Upper lobe of left lung (tissue), 6 donors: ENCODE measurements at places on chromosomes 2 and 18. TPM values are rescaled to one million over a fixed set of nuclear protein-coding genes. Genes with fewer than 3 reads are reported as not detected.

ERICH2 gene
- total RNA-seq: 19.7 TPM

TUBA4B gene
- total RNA-seq: 3.4 TPM

UGT1A6 gene
- total RNA-seq: 0.31 TPM

SULT1C4 gene
- 9.4 TPM for total RNA-seq

TM4SF20 gene
- not detected for total RNA-seq

POLR1B gene
- 11.5 TPM for total RNA-seq

DNA sequence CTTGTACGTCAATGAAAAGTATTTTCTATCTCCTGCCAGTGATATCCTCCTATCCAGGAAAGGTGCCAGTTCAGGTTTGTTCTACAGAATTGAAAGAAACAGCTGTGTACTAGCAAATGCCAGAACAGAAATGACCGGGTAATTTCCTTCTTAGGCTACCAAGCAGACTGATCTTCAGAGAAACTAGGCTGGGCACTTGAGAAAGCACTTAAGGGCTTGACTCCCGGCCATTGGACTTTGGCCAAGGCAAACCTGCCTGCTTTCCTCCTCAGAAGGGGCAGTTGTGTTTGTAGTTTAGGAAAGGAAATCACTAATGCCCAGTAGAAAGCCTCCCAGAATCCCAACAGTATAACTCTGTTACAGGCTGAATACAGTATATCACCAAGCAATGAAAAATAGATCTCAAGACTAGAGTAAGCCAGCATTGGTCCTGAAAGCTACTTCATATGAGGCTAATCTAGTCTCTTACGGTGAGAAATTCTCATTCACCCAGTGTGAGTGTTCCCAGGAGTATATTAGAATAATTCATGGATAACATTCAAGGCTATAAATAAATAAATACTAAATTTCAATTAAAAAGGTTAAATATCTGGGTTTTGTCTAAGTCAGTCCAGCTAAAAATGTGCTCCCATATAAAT lies 43.0 kb upstream of the COL5A2 start:
- no peak overlapping the region for H3K4me3 ChIP-seq
- H3K27ac ChIP-seq: no peak overlapping the region

DNA sequence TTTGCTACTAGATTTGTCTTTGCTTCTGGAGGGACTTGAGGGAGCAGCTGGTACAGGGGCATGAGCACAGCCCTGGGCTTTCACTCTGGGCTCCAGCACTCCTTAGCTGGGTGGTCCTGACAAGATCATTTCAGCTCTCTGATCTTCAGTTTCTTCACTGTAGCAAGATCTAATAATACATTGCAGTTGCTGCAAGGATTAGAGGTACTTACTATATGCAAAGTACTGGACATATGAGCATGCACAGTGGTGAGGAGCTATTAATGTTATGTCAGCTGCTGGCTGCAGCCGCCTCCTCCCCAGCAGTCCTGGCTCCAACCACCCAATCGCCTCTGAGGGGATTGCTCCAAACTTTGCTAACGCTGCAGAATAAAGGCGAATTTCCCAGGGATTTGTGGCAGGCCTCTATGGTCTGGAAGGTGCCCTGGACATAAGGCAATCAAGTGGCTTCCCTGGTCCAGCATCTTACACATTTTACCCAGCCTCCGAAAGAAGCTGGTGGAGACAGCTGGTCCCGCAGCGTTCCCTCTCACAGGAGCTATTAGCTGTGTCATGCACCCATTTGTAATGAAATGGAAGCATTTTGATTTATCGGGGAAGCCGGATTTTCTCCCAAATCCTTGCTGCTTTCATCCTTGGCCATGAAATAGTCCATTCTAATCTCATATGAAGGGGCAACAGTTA lies 96.7 kb downstream of the RHOB start:
- no peak overlapping the region for H3K4me3 ChIP-seq
- no peak overlapping the region for H3K27ac ChIP-seq
- no peaks in the 10 kb centered on the region for H3K27me3 ChIP-seq

- no peaks in the 10 kb centered on the region for H3K4me1 ChIP-seq
- H3K27ac ChIP-seq: no peak overlapping the region
- H3K4me3 ChIP-seq: no peak overlapping the region
- H3K27me3 ChIP-seq: no peaks in the 10 kb centered on the region
- DNase-seq: no peak
Observed at GRCh38 chr18:56495884-56496283, 142.5 kb downstream of the TXNL1 start.

GRCh38 chr18:68316636-68317035 lies 398.3 kb downstream of the TMX3 start:
- no peak overlapping the region for H3K4me3 ChIP-seq
- no peaks in the 10 kb centered on the region for H3K4me1 ChIP-seq
- no peak overlapping the region for H3K27ac ChIP-seq
- DNase-seq: no peak
- no peaks in the 10 kb centered on the region for H3K27me3 ChIP-seq

ALPG gene
- total RNA-seq: 0.91 TPM

DNA sequence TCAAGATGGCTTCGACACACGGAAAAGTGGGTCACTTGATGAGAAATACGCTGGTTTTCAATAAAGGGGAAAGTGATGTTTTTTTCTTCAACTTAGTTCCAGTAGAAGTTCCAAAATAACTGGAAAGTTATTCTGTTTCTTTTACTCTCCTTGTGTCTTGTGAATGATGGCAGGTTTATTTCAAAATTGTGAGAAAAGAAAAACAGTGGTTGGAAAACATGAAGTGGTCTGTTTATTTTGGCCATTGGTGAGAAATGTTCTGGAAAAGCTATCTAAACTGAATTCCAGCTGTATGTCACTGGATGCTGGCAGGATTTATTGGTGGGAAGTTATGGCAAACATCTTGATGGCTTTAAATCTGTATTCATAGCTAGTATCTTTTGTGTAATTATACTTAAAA lies 484.1 kb downstream of the DCC start:
- H3K36me3 ChIP-seq: no peaks in the 10 kb centered on the region
- no peak for DNase-seq
- no peaks in the 10 kb centered on the region for H3K4me1 ChIP-seq
- no peak overlapping the region for H3K27ac ChIP-seq
- no peaks in the 10 kb centered on the region for H3K27me3 ChIP-seq

GRCh38 chr2:9112079-9112721 lies 94.4 kb upstream of the ASAP2 start:
- H3K4me3 ChIP-seq: no peak overlapping the region
- peak; percentile 30 for DNase-seq
- H3K36me3 ChIP-seq: no peaks in the 10 kb centered on the region
- H3K27me3 ChIP-seq: no peaks in the 10 kb centered on the region
- peaks cover 16% of the 10 kb centered on the region for H3K4me1 ChIP-seq
- no peak overlapping the region for H3K27ac ChIP-seq

- no peaks in the 10 kb centered on the region for H3K27me3 ChIP-seq
- H3K4me1 ChIP-seq: no peaks in the 10 kb centered on the region
- H3K4me3 ChIP-seq: no peak overlapping the region
Observed at GRCh38 chr18:9226463-9226862, 89.9 kb downstream of the ANKRD12 start.

SERPINB4 gene
- 2.6 TPM for total RNA-seq

PXDN gene
- 39.8 TPM for total RNA-seq

CELF4 gene
- 1.0 TPM for total RNA-seq
